ENCODE measurements at places on chromosomes 5 and 9. TPM values are rescaled to one million over a fixed set of nuclear protein-coding genes. Genes with fewer than 3 reads are reported as not detected.

GRCh38 chr5:109652096-109652495 is 37.6 kb upstream of the MAN2A1 start:
- no peak for DNase-seq

DNA sequence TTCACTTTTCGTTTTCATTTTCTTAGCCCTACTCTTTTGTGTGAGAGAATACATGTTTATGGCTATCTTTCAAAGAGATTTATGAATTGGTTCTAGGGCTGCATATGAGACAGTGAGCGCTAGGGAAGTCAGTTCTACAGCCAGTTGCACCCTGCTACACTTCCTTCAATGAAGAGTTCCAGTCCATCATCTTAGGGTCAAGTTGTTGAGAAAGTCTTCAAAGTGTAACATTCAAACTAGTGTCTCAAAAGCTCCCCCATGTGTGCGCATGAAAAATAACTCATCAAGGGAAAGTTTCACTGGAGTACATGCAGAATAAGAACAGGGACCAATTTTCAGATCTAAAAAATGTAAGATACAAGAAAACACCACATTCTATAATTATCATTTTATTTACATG is 317.2 kb downstream of the DEPDC1B start:
- DNase-seq = no peak

DNA sequence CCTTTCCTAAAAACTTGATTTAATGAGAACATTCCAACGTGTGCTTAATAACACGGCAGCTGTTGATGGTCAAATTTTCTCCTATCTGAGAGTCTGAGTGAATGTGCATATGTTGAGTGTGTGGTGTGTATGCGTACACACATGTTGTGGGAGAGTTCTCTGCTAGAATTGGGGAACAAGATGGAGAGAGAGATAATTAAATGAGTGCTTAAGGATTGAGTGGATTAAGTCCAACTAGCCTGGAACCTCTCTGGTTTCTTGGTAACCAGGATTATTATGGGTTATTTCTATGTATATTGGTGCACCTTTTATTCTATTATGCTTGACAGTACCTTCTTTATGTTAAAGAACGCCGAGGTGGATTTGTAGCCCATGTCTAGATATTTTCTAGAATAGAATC is 36.4 kb upstream of the TNFAIP8 start:
- no peak for DNase-seq

DNA sequence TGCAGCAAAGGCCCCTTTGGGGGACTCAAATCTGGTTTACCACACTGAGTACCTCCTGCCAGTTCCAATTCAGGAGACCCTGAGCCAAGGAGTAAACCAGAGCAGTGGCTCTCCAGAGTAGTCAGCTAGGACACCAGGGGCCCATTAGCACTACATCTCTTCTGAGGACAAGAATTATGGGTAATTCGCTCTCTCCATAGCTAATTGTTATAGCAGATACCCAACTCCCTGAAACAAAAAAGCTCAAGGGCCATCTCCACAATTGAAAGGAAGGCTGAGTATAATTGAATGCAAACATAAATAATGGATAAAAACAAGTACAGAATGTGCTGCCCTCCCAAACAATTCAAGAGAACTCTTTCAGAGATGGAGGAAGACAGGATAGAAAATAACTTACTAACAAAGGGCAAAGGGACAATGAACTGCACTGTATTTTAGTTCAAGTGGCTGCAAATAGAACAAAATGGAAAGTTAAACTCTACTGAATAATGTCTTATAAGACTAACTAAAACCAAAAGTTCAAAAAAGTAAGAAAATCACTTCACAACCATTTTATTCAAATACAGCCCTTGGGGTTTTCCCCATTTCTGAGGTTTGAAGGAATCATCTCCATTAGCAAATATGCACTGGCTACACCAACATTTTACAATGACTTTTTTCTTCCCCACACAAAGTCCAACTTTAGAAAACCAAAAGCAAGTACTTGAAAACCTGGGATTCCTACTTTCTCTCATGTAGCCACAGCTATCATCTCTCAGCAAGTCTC is 118.8 kb downstream of the SIL1 start:
- no peak for DNase-seq

DNA sequence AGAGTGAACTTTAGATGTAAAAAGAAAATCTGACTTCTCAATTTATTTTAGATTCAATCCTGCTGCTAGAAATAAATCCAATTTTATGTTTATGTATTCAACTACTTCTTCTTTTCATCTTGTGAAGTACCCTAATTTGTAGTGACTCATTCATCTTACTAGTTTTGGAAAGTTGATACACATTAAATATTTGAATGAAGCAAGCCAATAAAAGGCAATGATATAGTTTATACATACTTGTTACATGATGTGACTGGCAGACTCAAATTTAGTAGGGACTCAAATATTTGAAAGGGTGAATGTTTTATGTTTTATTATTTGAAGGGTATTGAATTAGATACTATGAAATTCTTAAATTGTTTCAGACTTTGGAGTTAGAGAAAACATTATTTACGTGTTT is 34.7 kb downstream of the CSNK1G3 start:
- no peak for DNase-seq

DNA sequence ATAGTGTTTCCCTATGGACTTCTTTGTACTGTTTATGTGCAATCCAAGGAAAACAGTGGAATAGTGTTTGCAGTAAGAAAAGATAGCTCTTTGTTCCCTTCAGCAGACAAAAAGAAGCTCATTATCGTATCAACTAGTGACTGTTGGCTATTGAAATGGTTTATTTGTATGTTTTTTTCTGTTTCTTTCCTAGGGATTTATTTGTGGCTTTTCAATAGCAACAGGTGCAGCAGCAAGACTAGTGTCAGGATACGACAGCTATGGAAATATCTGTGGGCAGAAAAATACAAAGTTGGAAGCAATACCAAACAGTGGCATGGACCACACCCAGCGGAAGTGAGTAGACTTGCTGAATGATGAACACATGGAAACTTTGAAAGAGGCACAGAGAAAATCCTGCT is 65.1 kb downstream of the SLC44A1 start:
- no peak for DNase-seq

- DNase-seq = no peak
Observed at GRCh38 chr9:93577078-93577974, 942 bp downstream of the PHF2 start.

Gene PCDHAC2
- total RNA-seq = 2.5 TPM

Gene SLCO4C1
- total RNA-seq = not detected

Gene ADAMTSL1
- 26.9 TPM for total RNA-seq

Gene PCDHB2
- total RNA-seq = 2.9 TPM

Gene TRPM3
- total RNA-seq = 2.9 TPM

Gene GOLGA1
- total RNA-seq = 11.3 TPM
